CD4-positive, alpha-beta T cell treated with Interleukin-2 at 100 ng/mL for 4 hours (primary cell): ENCODE measurements at places on chromosomes 12 and 14.

DNA sequence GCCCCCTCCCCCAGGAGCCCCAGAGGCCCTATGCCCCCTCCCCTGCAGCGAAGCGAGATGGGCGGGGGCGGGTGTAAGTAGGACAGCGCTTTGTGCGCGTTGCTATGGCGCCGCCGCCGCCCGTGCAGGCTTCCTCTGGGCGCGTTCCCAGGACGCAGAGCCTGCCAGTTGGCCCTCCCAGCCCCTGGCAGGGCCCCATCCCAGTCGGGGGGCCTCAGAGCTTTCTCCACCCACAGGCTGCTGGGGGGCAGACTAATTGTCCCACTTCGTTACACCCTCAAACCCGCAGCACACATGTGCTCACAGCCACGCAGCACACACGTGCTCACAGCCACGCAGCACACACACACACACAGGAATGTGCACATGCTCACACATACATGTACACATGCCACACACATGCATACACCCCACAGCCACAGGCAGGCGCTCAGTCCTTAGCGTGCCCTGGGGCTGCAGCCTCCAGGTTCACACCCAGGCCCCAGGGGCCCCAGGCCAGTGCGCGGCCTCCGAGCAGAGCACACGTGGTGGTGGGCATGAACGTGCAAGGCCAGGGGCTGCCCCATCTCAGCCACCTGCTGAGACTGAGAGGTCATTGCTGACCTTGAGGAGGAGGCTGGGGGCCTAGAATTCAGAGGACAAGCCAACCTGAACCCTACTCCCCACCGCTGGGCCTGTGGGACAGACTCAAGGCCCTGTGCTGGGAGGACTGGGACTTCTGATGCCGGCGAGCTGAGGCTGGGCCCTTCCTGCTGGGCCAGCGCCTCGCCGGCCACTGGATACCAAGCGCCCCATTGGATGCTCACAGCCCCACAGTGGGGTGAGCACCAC is 15.6 kb downstream of the TRMT61A start:
- no peak for DNase-seq

DNA sequence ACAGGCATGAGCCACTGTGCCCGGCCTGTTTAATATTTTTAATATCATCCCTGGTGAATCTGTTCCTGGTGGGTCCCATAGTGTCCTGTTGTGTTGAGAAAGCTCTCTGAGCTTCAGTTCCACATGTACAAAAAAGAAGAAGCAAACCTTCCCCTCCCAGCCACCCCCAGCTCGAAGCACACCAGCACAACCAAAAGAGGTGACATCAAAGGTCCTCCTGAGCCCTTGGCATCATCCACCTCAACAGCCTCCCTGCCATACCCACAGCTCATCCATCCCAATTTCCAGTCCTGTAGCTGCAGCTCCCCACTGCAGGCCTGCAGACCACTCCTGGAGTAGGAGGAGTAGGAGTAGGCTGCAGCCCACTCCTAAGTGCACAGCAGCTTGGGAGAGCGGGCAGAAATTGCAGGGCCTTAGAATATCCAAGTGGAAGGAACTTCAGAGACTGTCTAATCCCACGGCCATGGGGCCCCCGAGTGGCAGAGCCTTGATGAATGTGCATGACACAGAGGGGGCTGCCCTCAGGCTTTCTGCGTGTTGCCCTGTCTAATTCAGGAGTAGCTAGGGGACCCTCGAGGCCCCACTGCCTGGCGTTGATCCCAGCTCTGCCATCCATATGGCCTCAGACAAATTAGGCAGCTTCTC is 36.7 kb upstream of the CD9 start:
- no peak for DNase-seq

- no peak for DNase-seq
Observed at GRCh38 chr12:19802915-19803314, 363.6 kb downstream of the AEBP2 start.

DNA sequence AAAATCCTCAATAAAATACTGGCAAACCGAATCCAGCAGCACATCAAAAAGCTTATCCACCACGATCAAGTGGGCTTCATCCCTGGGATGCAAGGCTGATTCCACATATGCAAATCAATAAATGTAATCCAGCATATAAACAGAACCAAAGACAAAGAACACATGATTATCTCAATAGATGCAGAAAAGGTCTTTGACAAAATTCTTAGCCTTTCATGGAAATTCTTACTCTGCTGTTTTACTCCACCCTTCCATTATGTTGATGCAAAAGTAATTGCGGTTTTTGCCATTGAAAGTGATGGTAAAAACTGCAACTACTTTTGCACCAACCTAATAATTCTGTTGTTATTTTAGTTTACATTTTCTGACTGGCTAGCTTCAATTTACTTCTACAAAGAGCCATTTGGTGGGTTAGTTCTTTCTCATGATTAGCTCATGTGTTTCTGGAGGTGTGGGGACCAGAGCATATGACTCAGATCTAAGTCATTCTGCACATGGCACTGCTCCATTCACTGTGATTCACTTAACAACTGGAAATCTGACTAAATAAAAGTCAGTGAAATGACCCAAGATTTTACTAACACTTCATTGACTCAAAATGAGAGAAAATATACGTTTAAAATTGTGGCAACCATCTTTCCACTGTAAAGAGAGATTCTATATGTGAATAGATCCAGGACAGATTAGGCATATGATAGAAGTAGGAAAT is 99.9 kb downstream of the TMTC3 start:
- no peak for DNase-seq

DNA sequence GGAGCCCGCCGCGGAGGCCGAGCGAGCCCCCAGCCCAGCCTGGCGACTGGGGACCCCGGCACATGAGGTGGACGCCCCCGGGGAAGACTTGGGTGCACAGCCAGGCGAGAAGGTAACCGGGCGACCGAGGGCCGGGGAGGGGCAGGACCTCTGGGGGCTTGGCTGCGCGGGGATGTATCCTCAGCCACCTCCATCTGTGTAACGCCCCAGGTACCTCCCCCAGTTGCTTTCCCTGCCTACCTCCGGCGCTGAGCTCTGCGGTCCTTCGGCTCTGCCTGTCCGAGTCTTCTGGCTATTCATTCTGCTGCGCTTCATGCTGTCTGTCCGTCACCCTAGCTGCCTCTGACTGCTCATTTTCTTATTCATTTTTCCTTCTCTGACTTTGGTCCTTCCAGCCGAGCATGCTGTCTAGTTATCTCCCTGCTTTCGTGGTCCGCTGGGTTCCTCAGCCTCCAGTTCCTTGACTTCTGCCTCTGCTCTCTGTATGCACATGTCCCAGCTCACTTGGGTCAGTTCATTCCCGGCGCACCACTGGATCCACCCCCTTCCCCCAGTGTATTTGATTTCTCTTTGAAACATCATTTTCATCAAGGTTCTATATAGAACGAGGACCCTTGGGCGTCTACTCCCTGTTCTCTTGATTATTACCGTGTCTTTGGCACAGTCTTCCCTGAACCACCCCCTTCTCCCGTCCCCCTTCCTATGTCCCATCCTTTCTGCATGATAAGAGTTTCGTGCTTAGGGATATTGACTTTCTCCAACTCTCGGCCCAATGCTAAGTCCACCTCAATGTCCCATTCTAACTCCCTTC is 612 bp downstream of the PHC1 start:
- peak; percentile 59 for DNase-seq

DNA sequence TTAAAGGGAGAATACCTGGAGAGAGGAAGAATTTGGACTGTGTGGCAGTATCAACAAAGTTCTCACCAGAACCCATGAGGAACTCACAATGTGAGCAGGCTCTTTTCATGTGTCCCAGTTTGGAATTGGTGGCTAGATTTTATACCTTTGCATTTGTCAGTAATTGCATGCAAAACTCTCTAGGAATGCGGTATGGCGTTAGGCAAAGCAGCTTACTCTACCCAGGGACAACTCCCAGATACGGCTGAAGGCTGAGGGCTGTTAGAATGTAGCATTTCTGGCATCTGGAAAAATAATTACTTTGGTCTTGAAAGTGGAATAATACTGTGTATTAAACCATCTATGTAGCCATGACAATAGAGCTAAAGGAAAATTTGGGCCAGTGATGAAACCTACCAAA is 635.5 kb downstream of the SLC16A7 start:
- DNase-seq = no peak

DNA sequence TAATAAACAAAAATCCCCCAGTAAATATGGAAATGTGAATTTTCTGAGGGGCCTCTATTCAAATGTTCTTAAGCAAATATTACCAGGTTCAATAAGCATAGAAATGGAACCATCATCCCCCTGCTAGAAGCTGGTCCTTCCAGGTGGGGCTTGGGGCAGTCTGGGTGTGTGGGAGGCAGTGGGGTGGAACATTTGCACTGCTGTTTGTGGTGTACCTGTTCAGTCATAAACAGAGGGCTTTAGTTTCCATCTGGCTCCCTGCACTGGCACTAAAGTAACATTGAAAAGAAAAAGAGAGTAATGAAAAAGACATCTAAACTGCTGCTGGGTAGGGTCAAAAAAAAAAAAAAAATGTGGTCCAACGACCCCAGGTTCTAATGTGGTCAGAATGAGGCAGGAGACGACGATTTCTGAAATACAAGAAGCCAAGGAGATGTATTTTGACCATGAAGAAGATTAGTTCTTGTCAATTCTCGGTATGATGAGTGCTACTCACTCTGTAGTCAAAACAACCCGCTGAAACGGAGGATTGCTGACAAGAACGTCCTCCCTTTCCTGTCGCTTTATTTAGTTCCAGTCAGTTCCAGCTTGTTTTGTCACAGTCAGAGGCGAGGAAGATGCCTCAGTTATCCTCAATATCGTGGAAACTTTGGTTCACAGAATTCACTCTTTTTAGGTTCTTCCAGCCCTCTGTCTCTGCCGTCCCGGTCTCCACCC is 44.2 kb upstream of the MANSC4 start:
- DNase-seq = peak; percentile 46

DNA sequence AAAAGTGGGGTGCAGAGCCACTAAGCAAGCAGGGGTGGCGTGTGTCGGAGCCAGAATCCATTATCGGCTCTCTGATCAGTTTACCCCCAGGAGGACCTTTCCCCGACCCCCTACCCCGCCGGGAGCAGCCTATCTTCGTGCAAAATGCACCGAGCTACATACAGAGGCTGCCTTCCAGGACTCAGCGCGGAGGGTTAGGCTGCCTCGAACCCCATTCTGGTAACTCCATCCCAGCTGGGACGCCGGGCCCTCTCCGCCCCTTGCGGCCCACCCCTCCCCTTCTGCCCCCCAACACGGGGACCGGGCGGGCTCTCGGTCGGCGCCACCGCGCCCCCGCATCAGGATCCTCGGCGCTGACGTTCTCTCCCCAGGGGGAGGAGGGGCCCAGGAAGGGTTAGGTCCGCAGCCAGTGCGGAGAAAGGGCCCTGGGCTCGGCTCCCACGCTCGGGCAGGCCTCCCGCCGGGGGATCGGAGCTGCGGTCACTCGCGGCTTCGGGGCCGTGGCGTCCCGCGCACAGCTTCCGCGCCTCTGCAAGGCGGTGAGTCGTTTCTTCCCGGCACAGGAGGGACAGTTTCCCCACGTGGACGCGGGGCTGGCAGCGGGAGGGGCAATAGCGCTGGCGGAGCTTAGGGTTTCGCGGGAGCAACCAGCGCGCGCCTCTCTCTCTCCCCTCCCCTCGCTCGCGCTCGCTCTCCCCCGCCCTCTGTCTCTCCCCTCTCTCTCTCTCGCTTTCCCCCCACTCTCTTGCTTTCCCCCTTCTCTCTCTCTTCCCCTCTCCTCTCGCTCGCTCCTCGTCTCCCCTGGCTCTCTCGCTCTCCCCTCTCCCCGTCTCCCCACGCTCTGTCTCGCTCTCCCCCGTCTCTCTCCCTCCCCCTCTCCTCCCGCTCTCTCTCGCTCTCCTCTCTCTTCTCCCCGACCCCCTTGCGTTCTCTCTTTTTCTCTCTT is 12.5 kb upstream of the MAP3K9 start:
- DNase-seq = peak; percentile 44

- no peak for DNase-seq
Observed at GRCh38 chr12:24688601-24689000, 260.3 kb downstream of the BCAT1 start.

- DNase-seq = no peak
Observed at GRCh38 chr14:69190191-69190590, 1.1 kb upstream of the EXD2 start.

GRCh38 chr12:104567832-104568486 is 111.2 kb downstream of the CHST11 start:
- DNase-seq = no peak

DNA sequence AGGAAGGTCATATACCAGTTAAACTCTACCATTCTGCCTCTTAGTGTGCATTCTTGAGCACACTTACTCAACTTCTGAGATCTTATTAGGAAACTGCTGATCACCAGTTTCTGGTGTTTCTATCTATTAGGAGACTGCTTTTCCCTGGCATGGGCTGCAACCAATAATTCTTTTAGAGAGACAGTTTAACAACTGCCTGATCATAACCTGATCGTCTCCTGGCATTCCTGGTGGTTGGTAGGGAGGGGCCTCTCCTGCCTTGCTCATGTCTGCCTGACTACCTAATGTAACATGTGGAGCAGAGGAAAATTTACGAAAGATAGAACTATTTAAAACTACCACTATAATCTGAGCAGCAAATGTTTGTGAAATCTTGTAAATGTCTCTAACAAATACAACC is 75.3 kb upstream of the MGAT4C start:
- DNase-seq = no peak

- no peak for DNase-seq
Observed at GRCh38 chr12:122067548-122067947, 11.0 kb upstream of the MLXIP start.

DNA sequence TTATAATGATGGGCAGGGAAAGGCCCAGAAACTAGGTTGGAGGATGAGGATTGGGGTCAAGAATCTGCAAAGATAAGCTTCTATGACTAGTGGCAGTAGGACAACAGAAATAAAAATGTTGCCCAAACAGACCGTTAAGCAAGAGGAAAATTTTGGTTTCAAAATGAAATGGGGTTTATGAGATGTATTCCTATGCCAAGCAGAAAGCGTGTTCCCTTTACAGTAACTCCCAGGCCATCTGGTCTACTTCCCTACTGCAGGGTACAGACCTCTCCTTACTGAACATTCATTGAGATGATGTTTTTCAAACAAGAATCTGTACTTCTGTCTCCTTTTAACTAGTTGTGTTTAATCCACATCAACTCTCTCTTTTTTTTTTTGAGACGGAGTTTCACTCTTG is 20.4 kb upstream of the TMEM229B start:
- DNase-seq = no peak

GRCh38 chr12:68612697-68613096 is 2.0 kb downstream of the RAP1B start:
- peak; percentile 42 for DNase-seq

GRCh38 chr12:38222011-38222410 is 94.6 kb upstream of the ALG10B start:
- DNase-seq = no peak

- DNase-seq = no peak
Observed at GRCh38 chr14:38496092-38496491, 240.2 kb upstream of the CLEC14A start.

GRCh38 chr12:66055837-66056319 is 74.7 kb downstream of the LLPH start:
- DNase-seq = no peak

GRCh38 chr14:59358102-59358501 is 107.1 kb downstream of the GPR135 start:
- no peak for DNase-seq

- no peak for DNase-seq
Observed at GRCh38 chr14:80538633-80539375, 327.5 kb upstream of the DIO2 start.

GRCh38 chr14:102138535-102138934 is 1.2 kb upstream of the WDR20 start:
- DNase-seq = no peak
